ENCODE measurements at places on chromosomes 3 and 15. TPM values are rescaled to one million over a fixed set of nuclear protein-coding genes. Genes with fewer than 3 reads are reported as not detected.

The LNP1 gene
- 1.3 TPM for total RNA-seq

The ITGA11 gene
- 106 TPM for total RNA-seq

The GOLGA8F gene
- not detected for total RNA-seq

The TRH gene
- total RNA-seq, result not detected

The DISP2 gene
- not detected for total RNA-seq

The CD200R1 gene
- total RNA-seq, result 0.40 TPM

The NR2F2 gene
- 255 TPM for total RNA-seq

The PLSCR2 gene
- total RNA-seq, result not detected

The C3orf70 gene
- 15.7 TPM for total RNA-seq

The LRTM1 gene
- total RNA-seq, result not detected

All from uterus (tissue), 4 donors.